NCI-H510A (cell line): ENCODE measurements at places on chromosomes 6 and 20.

DNA sequence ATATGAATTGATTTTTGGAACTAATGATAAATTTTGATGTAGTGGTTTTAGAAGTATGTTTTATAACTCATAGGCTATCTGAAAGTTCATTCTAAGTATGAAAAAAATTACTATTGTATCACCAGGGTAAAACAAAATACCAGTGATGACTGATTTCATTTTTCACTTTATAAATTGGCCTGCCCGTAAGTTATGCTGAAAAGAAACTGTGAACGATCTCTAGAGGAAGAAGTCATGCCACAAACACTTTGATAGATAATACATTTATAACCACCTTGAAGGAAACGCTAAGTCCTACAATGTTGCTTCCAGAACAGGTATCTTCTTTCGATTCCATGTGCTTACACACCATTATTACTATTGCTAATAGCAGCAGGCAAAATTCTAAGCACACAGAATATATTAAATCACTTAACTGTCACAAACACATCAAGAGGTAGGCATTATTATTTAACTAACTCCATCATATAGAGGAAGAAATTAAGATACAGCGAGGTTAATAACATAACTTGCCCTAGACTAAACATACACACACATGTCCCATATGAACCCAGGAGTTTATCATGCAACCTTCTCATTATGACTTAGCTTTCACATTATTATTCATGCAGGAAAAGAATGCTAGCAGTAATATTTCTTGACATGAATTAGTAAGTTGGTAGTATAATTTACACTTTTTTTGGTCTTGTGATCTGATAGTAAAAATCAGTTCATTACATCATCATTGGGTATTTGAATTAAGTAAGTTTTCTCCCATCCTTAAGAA is 44.7 kb downstream of the RGS17 start:
- DNase-seq, result no peak

- no peak for DNase-seq
Observed at GRCh38 chr6:101001012-101001411, 119.9 kb upstream of the ASCC3 start.

GRCh38 chr6:73710470-73710869 is 14.5 kb downstream of the CD109 start:
- no peak for DNase-seq

- DNase-seq, result no peak
Observed at GRCh38 chr6:126285871-126286365, 54.0 kb upstream of the CENPW start.

DNA sequence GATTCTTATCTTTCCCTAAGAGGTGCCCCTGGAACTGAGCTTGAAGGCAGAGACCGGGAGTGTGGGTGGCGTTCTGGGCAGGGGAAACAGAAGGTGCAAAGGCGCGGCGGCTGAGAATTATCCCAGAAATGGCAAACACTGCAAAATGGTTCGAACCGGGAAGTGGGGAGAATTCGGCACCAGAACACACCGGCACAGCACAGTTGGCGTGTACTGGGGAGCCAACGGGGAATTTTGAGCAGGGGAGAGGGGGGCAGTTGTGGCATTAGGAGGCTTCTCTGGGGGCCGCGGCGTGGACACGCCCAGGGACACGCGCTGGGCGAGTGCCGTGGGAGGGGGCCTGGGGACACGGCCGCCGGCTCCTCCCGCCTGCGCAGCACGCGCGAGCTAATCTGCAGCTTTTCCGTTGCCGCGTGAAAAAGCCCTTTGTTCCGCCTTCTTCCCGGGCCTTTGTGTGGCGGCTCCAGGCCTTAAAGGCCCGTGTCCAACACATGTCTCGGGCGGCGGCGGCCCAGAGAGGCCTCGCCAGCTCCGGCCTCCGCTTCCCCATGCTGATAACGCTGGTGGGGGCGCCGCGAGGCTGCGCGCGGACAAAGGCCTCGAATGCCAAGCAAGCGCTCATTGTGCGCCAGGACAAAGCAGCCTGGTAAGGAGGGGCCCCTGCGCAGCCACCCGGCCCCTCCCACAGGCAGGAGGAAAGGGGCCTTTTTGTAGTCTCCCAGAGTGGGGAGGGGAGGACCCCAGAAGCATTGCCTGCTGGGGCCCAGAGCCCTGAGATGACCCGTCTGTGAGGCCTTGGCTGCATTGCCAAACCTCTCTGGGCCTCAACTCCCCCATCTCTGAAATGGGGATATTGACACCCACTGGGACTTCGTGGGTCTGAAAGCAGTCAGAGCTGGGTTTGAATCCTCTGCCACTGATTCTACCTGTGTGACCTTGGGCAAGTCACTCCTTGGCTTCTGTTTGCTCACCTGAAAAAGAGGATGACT is 82.8 kb downstream of the CD40 start:
- no peak for DNase-seq

GRCh38 chr20:4920655-4921054 is 80.7 kb downstream of the SLC23A2 start:
- no peak for DNase-seq

DNA sequence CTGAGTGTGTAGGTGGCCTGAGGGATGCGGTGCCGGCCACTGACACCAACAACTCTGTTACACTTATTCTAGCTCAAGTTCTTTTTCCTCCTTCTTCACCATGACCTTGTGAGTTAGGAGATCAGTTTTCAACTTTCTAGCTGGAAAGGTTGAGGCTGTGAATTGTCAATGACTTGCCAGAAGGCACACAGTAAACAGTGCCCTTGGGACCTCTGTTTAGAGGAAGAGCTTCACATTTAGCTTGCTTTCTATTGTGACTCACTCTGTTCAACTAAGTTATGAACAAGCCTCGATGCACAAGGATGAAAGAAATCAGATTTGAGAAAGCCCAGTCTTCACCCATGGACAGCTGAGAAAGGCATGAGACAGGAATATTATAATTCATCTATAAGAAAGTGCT is 455.6 kb downstream of the MAFB start:
- no peak for DNase-seq

DNA sequence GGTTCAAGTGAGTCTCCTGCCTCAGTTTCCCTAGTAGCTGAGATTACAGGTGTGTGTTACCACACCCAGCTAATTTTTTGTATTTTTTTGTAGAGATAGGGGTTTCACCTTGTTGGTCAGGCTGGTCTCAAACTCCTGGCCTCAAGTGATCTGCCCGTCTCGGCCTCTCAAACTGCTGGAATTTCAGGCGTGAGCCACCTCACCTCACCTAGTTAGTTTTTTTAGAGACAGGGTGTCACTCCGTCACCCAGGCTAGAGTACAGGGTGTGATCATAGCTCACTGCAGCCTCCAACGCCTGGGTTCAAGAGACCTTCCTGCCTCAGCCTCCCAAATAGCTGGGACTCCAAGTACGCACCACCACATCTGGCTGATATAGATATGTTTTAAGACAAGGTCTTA is 22.9 kb downstream of the SYTL3 start:
- no peak for DNase-seq

DNA sequence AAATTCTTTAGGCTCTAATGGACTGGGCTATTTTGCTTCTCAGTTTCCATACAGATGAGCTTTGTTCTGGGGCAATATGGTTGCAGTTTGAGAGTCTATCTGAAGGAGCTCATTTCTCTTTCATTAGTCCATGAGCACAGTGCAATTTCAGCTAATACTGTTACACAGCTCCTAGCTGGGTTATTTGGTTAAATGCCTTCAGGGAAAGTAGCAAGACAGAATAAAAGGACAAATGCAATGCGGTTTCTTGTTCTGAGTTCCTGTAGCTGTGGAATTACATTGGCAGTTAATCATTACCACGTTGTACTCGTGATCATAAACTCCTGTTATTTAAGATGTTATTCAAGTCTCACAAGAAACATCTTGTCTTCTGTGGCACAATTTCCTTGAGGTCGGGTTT is 127.7 kb downstream of the BFSP1 start:
- no peak for DNase-seq

DNA sequence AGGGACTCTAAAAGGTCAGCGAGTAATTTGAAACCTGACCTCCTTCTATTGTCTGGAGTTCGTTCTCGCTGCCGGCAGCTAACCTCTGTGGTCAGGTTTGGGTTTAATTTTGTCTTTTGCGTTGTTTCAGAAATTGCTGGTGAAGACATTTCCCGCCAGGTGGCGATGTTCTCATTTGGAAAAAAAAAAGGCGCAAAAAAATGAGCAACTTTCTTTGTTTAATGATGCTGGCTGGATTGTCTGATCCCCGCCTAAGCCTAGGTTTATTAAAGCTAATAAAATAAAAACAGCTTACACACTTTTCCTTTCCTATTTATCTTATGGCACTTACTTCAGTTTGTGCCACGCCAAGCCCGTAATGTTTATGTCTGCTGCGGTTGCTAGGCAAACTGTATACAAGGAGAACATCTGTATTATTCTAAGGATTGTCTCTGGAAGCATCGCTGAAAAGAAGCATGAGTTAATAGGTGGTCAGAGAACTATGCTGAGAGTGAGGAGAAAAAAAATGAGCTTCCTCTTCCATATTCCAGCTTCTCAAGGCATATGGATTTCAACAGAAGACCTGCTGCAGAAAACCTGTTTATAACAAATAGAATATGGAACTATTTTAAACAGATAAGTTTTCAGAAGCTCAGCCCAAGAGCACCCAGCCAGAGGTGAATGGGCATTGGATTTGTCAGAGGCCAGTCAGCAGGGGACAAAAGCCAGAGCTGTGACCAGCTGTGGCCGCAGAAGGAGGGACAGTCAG is 205.7 kb downstream of the DOK5 start:
- DNase-seq, result peak; percentile 9

- DNase-seq, result no peak
Observed at GRCh38 chr20:31679357-31680285, 41.9 kb downstream of the COX4I2 start.
